Stimulated activated CD8-positive, alpha-beta memory T cell treated with anti-CD3 and anti-CD28 coated beads, Interleukin-4, amount 100 ng/mL, for 48 hours (primary cell): ENCODE measurements at places on chromosomes 16 and 17.

GRCh38 chr16:81496742-81497141 lies 52.1 kb downstream of the CMIP start:
- DNase-seq = no peak

DNA sequence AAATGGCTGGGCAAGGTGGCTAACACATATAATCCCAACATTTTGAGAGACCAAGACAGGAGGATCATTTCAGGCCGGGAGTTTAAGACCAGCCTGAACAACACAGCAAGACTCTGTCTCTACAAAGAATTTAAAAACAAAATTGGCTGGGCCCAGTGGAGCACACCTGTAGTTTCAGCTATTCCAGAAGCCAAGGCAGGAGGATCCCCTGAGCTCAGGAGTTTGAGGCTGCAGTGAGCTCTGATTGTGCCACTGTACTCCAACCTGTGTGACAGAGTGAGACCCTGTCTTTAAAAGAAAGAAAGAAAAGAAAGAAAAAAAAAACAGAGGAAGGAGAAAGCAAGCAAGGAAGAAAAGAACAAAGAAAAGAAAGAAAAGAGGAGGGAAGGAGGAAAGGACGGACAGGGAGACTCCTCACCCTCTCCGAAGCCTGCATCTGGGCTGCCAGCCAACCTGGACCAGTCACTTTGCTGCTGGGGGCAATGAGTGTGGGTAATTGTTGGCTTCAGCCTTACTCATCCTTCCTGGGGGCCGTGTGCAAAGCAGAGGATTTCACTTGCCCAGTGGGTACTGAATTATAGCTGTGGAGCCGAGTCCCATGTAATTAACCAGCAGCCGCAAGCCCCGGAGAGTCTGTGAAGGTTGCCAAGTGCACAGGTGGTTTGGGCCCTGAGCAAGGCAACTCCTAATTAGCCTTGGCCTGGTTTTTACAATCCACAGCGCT lies 6.7 kb upstream of the MT4 start:
- DNase-seq = no peak

GRCh38 chr17:15422392-15422965 lies 44.9 kb downstream of the CDRT4 start:
- DNase-seq = no peak

DNA sequence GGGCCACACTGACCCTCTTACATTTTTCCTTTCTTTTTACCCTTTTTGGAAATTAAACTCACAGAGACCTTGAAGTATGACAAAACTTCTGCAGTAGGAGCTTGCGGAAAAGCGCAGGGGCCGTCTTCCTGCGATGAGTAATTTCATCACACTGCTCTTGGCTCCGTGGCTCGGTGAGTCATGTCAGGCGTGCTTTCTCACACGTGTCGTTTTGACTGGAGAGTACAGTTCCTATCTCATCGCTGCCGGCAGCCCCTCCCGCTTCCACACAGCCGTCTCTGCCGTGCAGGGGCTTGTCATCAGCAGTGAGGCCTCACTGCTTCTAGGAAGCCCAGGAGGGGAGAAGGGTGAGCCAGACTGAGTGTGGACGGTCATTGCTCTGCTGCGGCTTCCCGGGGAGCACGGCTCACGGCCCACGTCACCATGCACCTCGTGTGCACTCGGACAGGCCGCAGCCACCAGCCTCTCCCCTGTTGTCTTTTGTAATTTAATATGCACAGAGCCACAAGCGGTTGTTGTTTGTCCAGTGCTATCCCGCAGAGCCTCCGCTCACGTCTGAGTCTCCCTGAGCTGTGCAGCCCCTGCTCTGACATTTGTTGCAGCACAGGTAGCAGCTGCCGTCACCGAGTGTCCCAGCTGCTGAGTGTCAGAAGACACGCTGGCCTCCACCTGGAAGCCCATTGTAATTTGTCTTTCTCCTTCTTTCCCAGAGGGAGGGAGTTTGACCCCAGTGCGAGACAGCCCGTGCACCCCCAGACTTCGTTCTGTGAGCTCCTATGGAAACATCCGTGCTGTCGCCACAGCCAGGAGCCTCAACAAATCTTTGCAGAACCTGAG lies 99.4 kb upstream of the CHMP6 start:
- peak; percentile 93 for DNase-seq

DNA sequence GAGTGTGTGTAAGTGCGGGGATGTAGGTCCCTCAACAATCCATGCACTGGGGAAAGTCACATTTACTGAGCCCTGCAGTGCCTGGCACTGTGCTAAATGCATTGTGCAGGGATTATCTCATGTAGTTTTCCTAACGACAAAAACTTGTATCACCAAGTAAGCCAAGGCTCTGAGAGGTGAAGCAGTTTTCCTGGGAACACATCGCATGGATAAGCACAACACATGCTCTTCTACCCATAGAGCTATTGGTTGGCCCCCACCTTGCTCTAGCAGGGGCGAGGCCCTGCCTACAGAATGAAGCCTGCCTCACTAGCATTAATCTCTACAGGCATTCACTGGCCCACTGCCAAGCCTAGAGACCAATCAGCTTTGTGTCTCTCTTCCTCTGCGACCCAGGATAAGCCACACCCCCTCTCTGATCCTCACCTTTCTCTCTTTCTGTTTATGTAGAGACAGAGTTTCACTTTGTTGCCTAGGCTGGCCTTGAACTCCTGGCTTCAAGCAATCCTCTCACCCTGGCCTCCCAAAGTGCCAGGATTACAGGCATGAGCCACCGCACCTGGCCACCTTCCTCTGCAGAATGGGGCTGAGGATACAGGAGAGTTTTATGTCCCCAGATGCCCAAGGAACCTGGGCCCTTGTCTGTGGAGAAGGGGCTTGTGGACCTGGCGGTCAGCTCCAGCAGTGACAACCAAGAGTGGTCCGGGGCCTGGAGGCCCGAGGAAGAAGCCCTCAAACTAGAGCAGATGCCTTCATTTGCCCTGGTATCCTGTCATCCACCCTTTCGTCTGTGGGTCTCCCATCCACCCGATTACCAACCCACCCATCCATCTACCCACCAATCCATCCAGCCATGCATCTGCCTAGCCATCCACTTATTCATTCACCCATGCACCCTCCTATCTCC lies 12.8 kb downstream of the CDH16 start:
- DNase-seq = peak; percentile 47

- no peak for DNase-seq
Measured at GRCh38 chr17:7222972-7223292, 3.2 kb downstream of the ACADVL start.

GRCh38 chr16:9053006-9053601 lies 38.3 kb upstream of the HAPSTR1 start:
- peak; percentile 56 for DNase-seq

GRCh38 chr16:12043953-12044352 lies 67.4 kb downstream of the SNX29 start:
- no peak for DNase-seq

DNA sequence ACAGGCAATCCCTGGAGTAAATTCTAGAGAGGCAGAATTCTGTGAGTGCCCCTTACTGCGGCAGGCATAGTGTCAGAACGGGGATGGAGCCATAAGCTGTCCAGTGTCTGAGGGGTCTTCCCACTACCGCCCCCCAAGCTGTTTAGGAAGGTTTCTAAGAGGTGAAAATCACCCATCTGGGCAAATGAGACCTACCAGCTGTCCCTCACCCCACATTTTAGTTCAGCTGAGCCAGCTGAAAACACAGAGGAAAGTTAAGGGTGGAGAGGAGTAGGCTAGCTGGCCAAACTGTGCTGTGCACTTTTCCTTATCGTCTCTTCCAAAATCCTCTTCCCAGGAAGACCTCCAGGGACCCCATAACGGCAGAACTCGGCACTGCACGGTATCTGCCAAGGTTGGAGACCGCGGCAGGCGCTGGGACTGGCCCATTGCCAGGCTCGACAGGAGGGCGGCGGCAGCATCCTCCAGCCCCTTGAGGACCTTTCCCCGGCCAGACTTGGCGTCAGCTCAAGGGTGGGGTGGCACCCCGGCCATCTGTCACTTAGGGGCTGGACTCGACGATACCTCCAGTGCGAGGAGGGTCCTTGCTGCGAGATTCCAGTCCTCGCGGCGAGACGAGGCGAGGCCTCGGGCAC lies 955 bp downstream of the ACLY start:
- DNase-seq = peak; percentile 66

DNA sequence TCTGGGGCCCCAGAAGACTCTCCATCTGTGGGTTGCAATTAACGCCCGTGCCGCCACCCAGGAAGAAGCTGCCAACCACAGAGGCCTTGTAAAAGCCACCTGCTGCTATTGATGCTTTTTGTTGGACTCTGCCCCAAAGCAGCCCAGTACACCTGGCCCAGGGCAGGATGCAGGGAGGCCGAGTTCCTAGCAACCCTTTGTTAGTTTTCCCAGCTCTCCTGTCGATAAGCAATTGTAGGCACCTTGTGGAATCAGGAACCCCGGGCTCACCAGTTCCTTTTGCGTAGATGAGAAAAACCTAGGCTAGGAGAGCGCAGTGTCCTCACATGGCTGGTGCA lies 103.3 kb downstream of the ABCC6 start:
- no peak for DNase-seq

GRCh38 chr16:12375046-12375740 lies 398.7 kb downstream of the SNX29 start:
- DNase-seq = no peak

DNA sequence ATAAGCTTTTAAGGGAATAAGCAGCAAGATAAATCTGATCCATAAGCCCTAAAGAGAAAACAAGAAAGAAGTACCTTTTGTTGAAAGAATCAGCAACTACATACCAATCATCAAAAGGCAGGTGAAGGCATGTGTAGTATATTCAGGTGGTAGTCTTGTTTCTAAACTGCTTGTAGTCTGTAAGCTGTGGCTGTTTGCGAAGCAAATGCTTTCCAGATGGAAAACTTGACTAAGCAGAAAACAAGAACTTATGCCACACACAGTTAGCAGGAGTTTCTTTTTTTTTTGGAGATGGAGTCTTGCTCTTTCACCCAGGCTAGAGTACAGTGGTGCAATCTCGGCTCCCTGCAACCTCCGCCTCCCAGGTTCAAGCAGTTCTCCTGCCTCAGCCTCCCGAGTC lies 5.7 kb downstream of the CBX1 start:
- no peak for DNase-seq

GRCh38 chr17:76049836-76050537 lies 22.3 kb downstream of the SRP68 start:
- DNase-seq = no peak

- no peak for DNase-seq
Measured at GRCh38 chr16:54175169-54175551, 111.4 kb downstream of the IRX3 start.

GRCh38 chr16:13756411-13757140 lies 163.4 kb upstream of the ERCC4 start:
- no peak for DNase-seq

GRCh38 chr16:49701789-49702494 lies 154.0 kb downstream of the ZNF423 start:
- no peak for DNase-seq

DNA sequence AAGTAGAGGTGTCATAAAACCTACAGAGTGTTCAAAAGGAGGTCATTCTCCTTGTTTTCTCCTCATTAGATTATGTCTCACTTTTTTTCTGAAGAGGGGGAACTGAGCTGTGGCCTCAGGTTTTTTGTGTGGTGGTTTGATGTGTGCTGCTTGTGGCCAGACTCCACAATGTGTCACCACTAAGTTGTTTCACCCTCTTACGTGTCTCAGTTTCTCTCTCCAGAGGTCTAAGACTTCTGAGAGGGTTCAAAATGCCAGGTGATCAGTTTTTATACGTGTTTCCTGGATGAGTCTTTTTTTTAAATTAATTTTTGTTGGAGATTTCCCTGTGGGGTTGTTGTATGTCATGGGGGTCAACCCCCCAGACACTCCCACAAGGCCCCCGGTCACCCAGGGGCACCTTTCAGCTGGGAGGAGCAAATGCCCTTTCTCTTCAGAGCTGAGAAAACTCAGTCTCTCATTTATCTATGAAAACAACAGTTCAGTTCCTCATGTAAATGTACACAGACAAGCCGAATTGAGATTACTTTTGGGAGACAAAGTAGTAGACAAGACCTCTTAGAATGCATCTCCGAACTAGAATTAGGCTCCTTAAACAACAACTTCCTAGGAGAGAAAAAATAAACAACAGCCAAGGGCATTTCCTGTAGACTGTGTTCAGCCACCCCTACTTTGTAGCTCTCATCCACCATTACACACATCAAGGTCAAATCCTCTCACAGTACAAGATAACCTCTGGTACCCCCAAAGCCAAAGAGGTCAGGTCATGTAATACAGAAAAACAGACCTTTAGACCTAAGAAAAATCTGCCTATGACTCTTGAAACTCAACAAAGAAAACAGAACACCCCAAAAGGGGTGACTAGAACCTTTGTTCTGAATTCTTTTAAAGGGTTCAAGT lies 23.9 kb upstream of the TMEM98 start:
- no peak for DNase-seq

DNA sequence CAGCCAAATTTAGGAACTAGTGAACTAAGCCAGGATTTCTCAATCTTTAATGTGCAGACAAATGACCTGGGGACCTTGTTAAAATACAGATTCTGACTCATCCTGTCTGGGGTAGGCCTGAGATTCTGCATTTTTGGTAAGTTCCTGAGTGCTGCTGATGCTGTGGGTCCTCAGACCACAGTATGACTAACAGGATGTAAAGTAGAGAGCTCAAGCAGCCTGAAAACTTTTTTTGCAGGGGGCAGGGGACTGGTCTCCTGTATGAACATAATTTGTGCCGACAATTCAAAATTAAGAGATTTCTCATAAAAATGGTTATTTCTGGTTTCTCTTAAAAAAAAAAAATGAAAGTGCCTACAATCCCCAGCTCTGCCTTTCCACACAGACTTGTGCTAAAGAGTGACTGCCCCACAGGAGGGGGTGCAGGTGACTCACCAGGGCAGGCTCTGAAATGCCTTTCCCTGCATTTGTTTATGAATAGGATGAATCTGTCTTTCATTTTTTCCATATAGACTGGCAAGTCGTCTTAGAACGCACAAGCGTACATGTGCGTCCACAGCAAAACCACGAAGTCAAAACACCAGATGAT lies 271.5 kb downstream of the PHKB start:
- DNase-seq = peak; percentile 34

- DNase-seq = no peak
Measured at GRCh38 chr17:13599864-13600263, 1.9 kb downstream of the HS3ST3A1 start.

DNA sequence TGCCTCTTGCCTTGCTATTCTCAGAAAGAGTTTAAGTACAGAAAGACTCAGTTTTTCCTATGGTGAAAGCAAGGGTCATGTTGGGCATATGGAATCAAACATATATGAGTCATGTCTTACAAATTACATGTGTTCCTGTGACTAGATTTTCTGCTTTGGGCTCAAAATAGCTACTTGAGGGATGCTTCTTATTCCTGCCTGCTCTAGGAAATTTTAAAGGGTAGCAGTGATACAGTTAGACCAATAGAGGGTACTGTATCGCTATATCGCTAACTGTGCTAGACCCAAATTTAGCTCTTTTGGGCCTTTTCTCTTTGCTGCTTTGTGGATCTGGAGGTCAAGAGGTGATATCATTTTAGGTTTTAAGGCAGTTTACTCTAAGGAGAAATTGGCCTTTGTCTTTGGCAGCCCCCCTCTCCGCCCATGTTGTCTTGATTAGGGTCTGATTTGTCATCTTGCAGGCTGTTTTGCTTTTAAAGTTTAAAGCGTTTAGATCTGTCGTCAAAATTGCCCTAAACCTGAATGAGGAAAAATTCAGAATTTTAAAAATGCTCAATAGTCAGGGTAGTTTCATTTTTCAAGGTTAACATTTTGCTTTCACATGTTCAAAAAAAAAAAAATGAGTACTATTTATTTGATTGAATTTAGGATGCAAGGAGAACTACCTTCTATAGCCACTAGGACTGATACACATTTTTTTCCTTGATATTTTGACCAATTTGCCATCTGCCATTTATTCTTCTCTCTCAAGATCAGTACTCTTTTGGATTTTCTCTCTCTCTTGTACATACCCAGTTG lies 8.8 kb downstream of the NFATC3 start:
- DNase-seq = no peak

- no peak for DNase-seq
Measured at GRCh38 chr17:76631821-76632565, 11.6 kb downstream of the ST6GALNAC1 start.

- no peak for DNase-seq
Measured at GRCh38 chr16:61246592-61246991, 789.6 kb downstream of the CDH8 start.
